ENCODE measurements at places on chromosomes 7 and 10. TPM values are rescaled to one million over a fixed set of nuclear protein-coding genes. Genes with fewer than 3 reads are reported as not detected.

DNA sequence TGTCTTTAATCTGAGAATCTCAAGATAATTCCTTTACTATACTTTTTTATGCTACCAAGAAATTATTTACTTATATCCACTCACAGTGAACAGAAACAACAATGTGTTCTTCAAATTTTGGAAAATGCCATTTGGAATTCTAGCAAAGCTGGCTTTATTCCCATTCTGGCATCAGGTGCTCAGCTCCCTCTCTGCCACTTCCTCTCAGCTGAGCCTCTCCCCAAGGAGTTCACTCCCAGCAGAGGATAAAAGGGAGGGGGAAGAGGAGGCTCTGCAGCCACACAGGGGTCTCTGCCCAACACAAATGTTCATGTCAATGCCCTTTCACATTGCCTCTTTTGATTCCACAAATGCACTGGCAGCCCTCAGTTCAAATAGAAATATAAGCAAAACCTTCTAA is 116.9 kb downstream of the CPEB3 start:
- DNase-seq = no peak

GRCh38 chr7:115679976-115680375 is 350.6 kb downstream of the TFEC start:
- DNase-seq = no peak

DNA sequence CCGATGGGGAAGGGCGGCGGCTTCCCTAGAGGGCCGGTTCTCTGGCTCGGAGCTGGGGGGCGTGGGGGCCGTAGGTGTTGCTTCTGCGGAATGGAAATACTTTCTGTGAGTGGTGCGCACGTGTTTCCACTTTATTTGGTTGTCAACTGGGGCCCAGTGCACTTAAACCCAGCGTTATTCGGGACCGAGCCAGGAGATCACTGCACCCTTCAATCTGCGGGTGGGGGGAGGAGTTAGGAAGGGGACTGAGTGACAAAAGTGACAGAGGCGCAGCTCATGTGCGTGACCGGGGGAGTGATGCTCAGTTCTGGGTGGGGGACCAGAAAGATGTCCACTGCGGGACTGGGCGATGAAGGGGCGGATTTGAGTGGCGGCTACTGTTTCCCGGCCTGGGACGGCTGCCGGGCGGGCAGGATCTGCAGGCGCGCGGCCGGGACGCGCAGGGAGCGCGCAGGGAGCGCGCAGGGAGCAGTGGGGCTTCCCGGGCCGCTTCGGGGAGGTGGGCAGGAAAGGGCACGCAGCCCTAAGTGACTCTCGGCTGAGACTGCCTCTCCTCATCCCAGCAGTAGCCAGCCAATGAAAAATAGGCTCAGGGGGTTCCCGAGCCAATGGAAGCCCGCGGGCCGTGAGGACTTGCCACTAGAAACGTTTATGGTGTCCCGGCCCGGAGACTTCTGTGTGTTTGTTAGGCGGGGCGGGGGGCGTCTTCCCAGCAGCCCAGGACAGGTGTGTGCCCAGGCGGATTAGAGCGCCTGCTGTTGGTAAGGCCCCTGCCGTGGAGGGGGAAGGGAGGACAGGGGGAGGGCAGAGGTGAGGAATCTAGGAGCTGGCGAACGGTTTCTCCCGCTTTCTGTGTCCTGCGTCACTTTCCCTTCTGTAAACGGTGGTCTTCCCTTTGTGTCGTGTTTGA is 54.3 kb upstream of the KDM7A start:
- DNase-seq = peak; percentile 71

- DNase-seq = no peak
Measured at GRCh38 chr7:70352088-70352487, 753.8 kb downstream of the AUTS2 start.

GRCh38 chr10:122689146-122689820 is 10.4 kb downstream of the C10orf120 start:
- no peak for DNase-seq

DNA sequence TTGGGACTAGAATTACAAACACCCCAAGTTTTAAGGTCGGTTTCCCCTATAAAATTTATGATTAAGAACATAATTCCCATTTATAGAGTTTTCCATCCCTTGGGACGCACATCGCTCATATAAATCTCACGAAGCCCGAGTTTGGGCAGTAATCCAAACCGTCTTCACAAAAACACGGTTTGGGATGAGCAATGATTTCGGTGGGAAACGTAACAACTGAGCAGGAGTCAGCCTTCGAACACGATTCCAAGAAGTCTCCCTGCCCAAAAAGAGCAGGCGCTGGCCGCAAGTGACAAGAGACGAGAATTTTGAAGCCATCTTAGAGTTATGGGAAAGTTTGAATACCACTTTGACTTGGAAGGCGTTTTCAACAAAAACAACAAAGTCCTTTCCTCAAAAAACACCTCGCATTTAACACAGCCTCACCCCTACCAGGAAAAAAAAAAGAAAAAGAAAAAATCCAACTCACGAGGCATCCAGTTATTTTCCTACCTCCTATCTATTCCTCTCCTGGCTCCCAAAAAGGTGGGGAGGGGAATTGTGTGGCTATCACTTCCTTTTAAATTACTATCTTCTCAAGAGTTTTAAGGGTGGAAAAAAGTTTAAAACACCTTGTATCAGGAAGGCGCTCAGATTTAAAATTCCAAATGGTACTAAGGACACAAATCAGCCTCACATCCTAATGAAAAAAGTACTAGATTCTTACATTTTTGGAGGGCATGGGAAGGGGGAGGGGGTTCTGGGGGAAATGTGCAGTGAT is 1.6 kb downstream of the SEPHS1 start:
- DNase-seq = no peak

- DNase-seq = no peak
Measured at GRCh38 chr7:107957436-107957835, 45.5 kb downstream of the LAMB1 start.

- no peak for DNase-seq
Measured at GRCh38 chr7:155477476-155477875, 19.5 kb downstream of the EN2 start.

DNA sequence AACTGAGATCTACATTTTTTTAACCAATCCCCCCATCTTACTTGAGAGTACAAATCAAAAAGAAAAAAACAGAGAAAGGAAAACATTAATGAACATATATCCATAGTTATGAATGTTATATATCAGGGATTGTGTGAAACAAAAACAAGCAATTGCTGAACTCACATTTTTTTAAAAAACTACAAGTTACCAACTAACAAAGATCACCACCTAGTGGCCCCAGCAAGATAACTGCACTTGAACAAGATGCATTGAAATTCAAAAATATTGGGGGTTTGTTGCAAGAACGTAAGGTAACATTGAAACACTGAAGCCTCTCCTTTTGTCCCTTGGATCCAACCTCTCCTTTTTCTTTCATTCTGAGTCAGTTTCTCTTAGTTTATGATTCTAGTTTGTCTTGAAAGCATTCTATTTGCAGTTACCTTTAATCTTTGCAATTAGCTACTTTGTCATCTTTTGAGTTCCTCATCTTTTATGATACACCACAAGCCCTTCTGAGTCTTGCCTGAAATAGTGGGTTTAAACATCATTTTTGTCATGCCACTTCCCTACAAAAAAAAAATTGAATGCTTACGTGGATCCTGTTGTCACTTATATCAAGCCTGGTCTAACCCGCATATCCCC is 87.3 kb upstream of the TES start:
- DNase-seq = no peak

- no peak for DNase-seq
Measured at GRCh38 chr7:12805518-12805928, 118.1 kb downstream of the ARL4A start.

DNA sequence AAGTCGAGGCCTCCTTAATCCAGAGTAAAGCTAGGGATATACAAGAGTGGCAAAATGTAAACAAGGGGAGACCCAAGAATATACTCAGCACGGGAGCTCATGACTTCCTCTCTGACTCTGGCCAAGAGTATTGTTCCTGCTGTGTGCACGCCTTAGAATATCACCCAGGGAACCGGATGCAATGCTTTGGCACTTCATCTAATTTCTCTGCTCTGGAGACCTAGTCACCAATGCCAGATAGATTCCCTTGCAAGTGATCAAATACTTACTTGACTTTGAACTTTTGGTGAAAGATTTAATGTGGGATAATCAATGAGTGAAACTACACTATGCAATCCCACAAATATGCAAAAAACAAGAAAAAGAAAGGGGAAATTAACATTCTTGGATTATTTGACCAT is 695.5 kb downstream of the INHBA start:
- no peak for DNase-seq

DNA sequence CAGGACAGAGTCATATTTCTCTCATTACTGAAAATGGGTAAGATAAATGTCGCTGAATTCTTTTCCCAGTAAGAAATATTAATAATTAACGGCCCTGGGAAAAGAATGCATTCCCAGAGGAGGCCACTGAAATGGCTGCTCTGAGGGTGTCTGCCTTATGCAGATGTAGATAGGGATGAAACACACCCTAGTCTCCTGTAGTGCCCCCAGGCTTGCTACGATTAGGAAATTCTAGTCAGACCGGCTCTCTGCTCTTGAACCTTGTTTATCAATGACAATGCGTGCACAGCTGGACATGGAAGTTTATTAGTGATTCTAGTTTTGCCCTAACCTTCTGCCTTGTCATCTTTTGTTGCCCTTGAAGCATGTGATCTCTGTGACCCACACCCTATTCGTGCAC is 291.1 kb downstream of the ZNF248 start:
- no peak for DNase-seq

The FGFBP3 gene
- 115 TPM for total RNA-seq

The COPG2 gene
- total RNA-seq = 51.3 TPM

The CTAGE4 gene
- total RNA-seq = 9.8 TPM

The PKD2L1 gene
- 0.20 TPM for total RNA-seq

The GPNMB gene
- total RNA-seq = 0.52 TPM

The OR9A2 gene
- not detected for total RNA-seq

The C7orf33 gene
- total RNA-seq = not detected
